Choroid plexus epithelial cell (primary cell): ENCODE measurements at places on chromosomes 1 and 21.

- DNase-seq: no peak
Observed at GRCh38 chr1:41689558-41689981, 205.1 kb upstream of the EDN2 start.

DNA sequence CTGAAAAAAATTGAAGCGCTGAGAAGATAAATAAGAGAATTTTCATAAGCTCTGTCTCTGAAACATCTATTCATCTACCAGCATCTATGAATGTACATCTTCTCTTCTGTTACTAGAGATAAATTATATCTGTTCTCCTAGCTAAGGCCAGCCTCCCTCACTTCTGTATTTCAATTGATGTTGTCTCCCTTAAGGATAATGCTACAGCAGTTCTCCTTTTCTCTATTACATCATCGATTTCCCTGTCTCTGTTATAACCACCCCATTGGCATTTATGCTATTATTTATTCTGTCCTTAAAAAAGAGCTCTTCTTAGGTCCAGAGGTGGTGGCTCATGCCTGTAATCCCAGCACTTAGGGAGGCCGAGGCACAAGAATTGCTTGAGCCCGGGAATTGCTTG, 42.9 kb upstream of the TMCO2 start:
- no peak for DNase-seq

GRCh38 chr1:33258788-33259274, 2.5 kb downstream of the ZNF362 start:
- DNase-seq: no peak

DNA sequence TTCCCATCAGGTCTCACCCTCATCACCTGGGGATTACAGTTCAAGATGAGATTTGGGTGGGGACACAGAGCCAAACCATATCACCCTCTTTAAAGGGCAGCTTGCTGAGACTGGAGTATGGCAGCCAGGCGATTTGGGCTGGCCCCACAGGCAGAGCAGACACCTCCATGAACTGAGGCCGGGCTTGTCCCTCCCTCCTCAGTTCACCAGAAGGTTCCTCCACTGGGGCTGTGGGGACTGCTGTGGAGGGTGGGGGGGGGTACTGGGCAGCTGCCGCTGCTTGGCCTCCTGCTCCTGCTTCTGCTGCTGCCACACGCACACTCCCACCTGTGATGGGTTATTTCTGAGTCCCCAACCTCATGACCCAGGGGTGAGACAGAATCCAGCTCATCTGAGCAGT, 53.9 kb upstream of the PDE9A start:
- no peak for DNase-seq

- no peak for DNase-seq
Observed at GRCh38 chr21:42081138-42081537, 10.0 kb downstream of the UMODL1 start.

- DNase-seq: no peak
Observed at GRCh38 chr1:205287767-205288559, 33.6 kb downstream of the NUAK2 start.

GRCh38 chr1:96996001-96996400, 274.4 kb downstream of the PTBP2 start:
- DNase-seq: no peak

GRCh38 chr1:168811176-168811575, 82.2 kb upstream of the DPT start:
- no peak for DNase-seq

DNA sequence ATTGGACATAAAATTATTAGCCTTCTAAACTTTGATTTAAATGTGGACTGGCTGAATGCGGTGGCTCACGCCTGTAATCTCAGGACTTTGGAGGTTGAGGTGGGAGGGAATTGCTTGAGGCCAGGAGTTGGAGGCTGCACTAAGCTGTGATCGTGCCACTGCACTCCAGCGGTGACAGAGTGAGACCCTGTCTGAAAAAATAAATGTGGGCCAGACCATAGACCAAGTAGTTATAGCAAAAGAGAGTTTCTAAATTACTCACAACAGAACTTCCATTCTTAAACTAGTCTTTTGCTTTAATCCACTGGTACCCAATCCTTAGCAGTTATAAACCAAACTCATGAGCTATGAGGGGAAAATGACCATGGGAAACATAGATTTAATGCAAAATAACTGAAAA, 35.2 kb downstream of the RAP1A start:
- DNase-seq: no peak

- DNase-seq: no peak
Observed at GRCh38 chr1:190847166-190847565, 369.5 kb upstream of the BRINP3 start.
